ENCODE measurements at places on chromosomes 4 and X.

DNA sequence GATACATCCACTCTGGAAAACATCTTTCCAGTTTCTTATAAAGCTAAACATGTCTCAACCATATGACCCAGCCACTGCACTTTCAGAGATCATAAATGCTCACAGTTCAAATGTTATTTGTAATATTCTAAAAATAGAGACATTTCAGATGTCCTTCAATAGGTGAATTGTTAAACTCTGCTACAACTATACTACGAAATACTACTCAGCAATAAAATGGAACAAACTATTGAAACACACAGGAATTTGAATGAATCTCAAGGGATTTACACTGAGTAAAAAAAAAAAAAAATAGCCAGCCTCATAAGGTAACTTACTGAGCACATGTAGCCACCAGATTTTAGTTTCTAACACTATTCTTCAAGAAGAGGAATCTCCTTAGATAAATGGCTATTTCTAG is 253.9 kb downstream of the PCDH18 start:
- no peak for DNase-seq

GRCh38 chr4:158164768-158165213 is 8.0 kb downstream of the GASK1B start:
- no peak for DNase-seq

DNA sequence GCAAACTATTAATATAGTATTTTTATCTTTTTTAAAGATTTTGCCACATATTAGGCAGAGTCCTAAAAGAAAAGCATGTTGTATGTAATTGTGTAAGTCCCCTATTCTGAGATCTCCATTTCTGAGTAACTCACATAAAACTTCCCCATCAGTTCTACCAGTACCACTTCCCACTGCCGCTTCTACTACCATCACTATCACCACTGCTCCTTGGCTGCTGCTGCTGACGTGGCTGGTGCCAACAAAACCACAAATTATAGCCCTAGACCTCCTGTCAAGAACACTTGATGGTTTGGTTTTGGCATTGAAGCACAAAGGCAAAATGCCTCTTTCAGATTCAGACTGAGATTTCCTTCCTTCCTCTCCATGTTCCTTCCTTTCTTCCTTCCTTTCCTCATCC is 106.4 kb downstream of the MMRN1 start:
- DNase-seq: no peak

- no peak for DNase-seq
These were observed 58.3 kb upstream of the SMIM31 start for GRCh38 chr4:164695650-164696049.

- no peak for DNase-seq
These were observed 82.9 kb downstream of the CAMK2D start for GRCh38 chr4:113678641-113679040.

GRCh38 chrX:75522565-75523431 is at the start of gene ZDHHC15:
Gene ZDHHC15 (minus strand): TSS chrX:75523037. CDS start chrX:75523024, 13 bp downstream.
- peak; percentile 49 for DNase-seq

DNA sequence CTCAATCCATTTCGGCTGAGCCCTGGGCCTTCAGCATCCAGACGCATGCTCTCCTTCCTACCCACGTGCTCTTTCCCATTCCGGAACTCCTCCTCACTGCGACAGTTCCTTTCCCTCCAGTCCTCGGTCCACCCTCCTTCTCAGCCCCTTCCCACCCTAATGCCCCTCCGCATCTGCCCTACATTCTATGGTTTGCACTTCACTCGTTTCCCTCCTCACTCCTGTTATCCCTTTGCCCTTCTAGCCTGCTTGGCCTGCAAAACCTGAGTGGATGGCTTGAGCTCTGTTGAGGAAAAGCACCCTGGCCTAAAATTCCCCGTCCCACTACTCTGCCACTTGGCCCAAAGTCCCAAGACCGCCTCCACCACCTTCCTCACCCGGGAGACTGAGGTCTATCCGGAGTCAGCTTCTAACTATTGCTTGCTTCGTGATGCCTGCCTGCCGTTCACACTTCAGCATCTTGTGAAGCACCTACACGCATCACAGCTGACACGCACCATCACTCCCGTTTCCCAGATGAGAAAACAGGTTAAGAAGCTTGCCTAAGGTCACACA is 38.6 kb downstream of the MAP7D3 start:
- DNase-seq: no peak

DNA sequence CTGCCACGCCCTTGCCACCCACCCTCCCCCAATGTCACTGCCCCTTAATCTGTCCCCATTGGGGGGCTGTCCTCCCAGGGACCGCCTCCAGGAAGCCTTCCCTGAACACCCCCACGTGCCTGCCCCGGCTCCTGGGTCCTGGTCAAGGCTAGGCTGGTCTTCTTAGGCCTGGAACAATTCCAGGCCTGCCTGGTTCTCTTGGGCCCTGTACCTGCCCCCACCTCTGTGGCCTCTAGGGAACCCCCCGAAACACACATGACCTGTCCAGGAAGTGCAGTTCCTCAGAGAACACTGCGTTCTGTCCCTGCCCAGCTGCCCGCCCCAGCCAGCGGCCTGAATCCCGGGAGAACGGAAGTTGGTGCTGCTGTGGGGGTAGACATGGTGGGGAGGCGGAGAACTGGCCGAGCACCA is 5.1 kb downstream of the MXD4 start:
- DNase-seq: no peak

- DNase-seq: no peak
These were observed 7.5 kb upstream of the SETD7 start for GRCh38 chr4:139563515-139563914.

- no peak for DNase-seq
These were observed 269.3 kb downstream of the DHX15 start for GRCh38 chr4:24315056-24315455.

DNA sequence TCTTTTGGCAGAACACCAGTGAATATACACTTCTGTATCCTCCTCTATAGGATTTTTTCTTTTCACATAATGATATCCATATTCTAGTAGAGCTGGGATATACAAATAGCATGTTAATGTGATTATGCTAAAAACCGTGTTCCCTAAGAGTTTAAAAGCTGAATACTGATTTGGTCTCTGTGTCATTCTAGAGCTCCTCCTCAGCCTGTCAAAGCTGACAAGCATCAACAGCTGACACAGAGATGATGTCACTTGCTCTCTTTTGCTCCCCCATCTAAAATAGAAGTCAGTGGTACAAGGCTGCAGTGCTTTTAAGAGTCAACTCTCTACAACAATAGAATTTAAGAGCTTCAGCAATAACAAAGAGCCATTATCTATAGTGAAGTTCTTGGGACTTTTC is 17.1 kb upstream of the HERC3 start:
- DNase-seq: no peak

- no peak for DNase-seq
These were observed 15.7 kb downstream of the STBD1 start for GRCh38 chr4:76322236-76322635.

DNA sequence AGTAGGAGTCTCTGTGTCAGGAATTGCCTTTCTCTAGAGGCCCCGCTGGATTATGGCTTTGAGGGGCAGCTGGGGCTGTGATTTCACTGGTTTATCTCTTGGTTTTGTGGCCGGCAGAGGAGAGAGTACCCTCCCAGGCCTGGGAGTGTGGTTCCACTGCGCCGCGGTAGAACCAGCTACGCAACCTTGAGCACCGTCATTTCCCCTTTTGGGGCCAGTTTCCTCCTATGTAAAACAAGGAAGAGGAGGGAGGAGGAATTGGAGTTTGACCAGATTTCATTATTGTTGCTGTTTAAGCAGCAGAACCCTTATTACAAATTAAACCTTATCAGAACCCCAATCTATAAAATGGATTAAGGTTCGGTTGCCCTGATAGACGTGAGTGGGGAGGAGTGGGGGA is 4.4 kb downstream of the SOX3 start:
- no peak for DNase-seq

Data from T-cell (primary cell).